ENCODE measurements at places on chromosomes 11 and 22.

GRCh38 chr11:12110714-12111548 is 541 bp downstream of the MICAL2 start:
- DNase-seq, result peak; percentile 28

- DNase-seq, result no peak
Measured at GRCh38 chr11:44488165-44488965, 77.1 kb upstream of the CD82 start.

- DNase-seq, result no peak
Measured at GRCh38 chr11:69914286-69915150, 95.3 kb upstream of the FGF3 start.

DNA sequence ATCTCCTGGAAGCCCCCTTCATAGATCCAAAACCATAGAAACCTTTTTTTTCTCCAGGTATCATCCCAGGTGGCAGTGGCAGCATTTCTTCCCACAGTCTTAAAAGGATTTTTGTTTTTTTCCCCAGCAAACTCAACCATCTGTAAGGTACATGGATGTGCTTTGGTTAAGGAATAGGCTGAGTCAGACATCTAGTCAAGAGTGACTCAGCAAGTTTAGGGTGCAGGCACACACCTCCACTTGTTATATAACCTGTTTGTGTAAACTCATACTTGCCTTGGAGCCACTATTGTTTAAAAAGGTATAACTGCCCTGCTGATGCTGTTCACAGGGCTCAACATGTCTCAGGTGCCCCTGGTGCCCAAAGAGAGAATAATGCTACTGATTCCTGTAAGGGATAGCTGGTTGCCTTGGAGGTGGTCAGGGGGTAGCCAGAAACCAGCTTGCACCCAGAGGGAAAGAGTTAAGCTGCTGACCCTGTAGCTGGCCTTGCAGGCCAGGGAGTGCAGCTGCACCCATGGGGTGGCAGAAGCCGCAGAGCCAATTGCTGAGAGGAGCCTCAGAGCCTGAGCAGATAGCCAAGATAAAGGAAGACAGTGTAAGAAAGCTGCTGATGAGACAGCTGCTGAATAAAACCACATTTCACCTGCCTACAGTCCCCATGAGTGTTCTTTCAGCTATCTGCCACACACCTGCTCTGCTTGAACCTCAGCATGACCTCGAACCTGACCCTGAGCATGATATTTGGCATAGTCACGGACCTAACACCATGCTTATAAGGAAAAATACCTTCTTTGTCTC is 1726.1 kb upstream of the RAG2 start:
- no peak for DNase-seq

DNA sequence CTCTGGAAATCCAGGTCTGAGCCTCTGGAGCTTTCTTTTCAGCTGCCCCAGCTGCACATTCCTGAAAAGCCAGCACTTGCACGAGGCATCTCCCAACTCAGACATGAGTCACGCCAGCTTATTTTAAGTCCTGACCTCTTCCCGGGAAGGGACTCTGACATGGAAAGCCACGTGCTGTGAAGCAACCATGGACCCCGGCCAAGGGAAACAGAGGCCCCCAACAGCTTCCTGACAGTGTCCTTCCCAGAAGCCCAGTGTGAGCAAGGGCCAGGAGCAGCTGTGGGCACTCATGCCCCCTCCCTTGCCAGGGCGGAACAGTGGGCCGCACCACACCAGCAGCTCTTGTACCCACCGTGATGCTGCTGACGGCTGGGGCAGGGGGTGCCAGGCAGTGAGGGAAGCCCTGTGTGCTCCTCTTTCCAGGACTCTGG is 118.8 kb upstream of the CADM1 start:
- peak; percentile 96 for DNase-seq

GRCh38 chr22:36052505-36052941 is 23.9 kb upstream of the RBFOX2 start:
- peak; percentile 57 for DNase-seq

GRCh38 chr11:61602775-61603569 is 22.1 kb upstream of the SYT7 start:
- DNase-seq, result peak; percentile 97

- DNase-seq, result peak; percentile 100
Measured at GRCh38 chr11:122215244-122215992, 99.4 kb upstream of the BLID start.

DNA sequence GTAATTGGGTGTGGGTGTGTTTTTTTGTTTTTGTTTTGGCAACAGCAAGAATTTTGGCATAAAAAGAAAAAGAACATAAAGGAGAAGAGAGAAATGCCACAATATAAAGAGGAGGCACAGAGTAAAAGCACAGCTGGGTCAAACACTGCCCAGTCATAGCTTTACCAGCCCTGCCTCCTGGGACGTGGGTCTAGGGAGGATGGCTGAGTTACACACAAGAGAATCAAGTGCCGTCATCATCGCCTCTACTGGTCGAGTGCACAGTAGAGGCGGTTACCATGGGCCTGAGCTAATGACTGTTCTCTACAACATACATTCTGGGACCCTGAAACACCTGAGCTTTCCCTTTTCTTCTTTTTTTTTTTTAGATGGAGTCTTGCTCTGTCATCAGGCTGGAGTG is 87.6 kb upstream of the BID start:
- DNase-seq, result no peak

- no peak for DNase-seq
Measured at GRCh38 chr22:42881982-42882656, 25.0 kb upstream of the ARFGAP3 start.

- no peak for DNase-seq
Measured at GRCh38 chr11:870127-870413, 27.4 kb downstream of the TSPAN4 start.

GRCh38 chr11:111575740-111576139 is 26.5 kb upstream of the SIK2 start:
- DNase-seq, result no peak

- DNase-seq, result no peak
Measured at GRCh38 chr11:76443268-76443980, 1.4 kb upstream of the EMSY start.

- DNase-seq, result no peak
Measured at GRCh38 chr11:66083767-66084166, 13.7 kb downstream of the PACS1 start.

- no peak for DNase-seq
Measured at GRCh38 chr22:46902436-46902835, 140.0 kb downstream of the TBC1D22A start.

- no peak for DNase-seq
Measured at GRCh38 chr11:67600324-67601029, 6.3 kb upstream of the NDUFV1 start.

GRCh38 chr11:62142043-62142375 is 18.2 kb downstream of the INCENP start:
- DNase-seq, result no peak

DNA sequence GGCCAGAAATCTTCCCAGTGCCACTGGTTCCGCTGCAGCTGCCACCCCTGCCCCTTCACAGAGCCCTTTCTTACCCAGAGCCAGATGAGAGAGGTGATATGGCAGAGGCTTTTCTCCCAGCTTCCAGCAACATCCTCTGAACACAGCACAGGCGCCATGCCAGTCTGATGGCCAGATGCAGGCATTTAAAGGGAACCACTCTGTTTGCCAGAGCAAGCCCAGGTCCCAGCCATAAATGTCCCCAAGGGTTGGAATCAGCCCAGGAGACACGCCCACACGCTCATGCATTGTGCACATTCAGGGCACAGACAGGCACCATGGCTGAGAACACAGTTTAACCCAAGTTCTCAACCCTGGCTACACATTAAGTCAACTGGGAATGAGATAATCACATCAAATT is 114.3 kb upstream of the CSNK2A3 start:
- no peak for DNase-seq

GRCh38 chr11:83031127-83031526 is 40.6 kb downstream of the RAB30 start:
- no peak for DNase-seq

DNA sequence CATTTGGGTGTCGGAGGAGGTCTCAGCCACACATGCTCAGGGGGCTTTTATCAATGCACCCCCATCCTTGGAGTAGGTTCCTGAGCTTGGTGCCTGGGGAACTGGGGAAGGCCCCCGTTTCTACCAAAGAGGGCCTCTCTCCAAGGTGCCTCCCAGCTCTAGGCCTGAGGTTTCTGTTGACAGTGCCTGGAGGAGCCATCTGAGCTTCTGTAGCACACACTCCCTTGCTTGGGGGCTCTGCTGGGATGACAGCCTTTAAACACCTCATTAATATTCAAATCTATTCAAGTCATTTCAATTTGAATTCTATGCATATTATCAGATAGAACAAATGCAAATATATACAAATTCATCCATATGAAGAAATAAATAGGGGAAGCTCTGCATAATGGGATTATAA is 18.9 kb downstream of the KIRREL3 start:
- no peak for DNase-seq

DNA sequence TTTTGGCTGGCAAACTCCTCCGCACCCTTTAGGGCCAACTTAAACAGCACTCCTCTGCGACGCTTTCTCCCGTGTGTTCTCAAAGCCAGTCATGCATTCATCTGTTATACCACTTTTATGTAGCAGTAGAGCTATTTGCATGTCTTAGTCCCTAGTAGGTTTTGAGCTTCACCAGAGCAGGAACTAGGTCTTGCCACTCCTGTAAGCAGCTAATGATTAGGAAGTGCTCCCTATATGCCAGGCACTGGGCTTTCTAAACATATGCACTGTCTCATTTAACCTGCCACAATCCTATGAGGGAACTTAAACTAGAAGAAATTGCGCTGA is 180.8 kb downstream of the DBX1 start:
- DNase-seq, result no peak

GRCh38 chr22:44365832-44366231 is 53.1 kb upstream of the SHISAL1 start:
- no peak for DNase-seq

- DNase-seq, result peak; percentile 17
Measured at GRCh38 chr11:1358286-1358685, 31.4 kb upstream of the BRSK2 start.

DNA sequence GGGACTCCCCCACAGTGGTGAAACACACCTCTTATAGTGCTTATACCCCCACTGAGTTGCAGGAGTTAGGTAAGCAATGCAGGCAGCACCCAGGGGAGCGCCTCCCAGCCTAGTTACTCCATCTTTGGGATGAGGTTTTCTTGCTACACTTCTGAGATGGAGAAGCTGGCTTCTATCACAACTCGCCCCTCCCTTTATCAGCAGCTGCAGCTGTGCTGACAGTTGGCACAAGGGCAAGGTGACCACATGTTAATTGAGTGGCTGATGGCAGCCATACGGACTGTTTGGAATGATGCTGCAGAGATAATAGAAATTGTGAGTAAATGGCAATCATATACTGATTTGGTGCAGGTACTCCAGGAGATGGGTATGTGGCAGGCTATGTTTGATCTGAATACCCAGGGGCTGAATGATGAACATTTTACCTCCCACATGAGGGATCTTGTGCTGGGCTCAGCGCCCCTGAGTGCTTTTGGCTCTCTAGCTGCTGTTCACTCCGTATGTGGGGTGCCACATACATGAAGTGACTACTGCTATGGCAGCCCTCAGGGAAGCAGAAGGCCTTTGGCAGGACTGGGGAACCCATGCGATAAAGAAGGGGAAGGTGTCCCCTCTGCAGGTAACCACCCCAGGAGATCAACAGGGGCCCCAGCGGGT is 29.2 kb upstream of the KCNA4 start:
- DNase-seq, result no peak

DNA sequence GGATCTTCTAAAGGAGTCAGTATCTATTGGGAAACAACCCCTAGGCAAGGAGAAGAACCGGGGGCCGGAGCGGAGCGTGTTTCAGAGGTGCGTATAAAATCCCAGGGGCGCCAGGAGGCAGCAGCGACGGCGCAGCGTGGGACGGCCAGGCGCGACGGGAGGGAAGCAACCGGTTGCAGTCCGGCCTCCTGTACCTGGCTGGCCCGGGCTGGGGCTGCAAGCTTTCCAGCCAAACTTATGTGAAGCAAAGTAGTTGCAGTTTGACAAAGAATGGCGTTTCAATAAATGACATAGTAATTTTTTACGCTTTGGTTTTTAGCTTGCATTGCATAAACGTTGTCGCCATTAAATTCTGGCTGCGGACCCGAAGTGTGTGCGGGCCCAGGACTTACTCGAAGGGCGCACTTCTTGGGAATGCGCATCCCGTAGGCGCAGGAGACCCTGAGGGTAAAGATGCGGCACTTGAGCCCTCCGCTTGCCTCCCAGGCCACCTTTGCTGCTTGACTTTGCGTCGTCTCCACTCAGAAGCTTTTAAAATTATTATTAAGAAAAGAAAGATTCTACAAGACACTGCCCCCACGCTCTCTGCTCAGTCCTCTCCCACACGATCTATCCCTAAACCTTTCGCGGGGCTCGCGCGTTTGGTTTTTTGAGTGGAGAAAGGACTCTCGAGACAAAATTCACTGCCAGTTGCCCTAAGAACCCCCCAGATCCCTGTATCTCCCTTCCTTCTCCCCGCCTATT is 1.6 kb upstream of the WT1 start:
- no peak for DNase-seq

- DNase-seq, result no peak
Measured at GRCh38 chr11:17019232-17019631, 5.0 kb upstream of the PLEKHA7 start.

GRCh38 chr11:73145986-73146575 is 4.0 kb upstream of the FCHSD2 start:
- DNase-seq, result no peak

DNA sequence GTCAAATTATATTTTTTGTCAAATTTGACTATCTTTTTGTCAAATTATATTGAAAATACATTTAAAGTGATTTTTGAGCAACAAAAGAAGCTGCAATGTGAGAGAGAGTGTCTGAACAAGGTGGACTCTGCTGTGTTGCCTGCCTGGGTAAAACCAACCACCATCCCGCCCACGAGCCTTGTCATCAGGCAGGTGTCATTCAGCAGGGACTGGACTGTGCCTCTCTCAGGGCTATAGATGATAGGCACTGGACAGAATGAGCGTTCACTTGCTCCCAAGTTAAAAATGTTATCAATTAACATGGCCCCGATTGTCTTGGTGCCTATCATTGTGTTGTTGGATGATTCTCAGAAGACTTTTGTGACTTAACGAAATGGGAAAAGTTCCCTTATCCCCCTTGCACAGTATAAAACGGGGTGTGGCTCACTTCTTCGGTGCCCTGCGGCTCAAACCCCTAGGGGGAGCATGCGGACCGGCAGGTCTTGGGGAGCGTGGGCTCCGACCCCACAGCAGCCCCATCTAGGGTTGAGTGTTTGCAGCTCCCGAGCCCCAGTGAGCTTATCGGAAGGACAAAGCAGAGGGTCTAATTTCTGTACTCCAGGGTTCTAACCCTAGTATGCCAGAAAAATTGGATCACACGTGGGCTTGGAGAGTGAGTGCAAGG is 1.7 kb downstream of the APOL5 start:
- no peak for DNase-seq

All from AG10803 (cell line).